ENCODE measurements at places on chromosomes 12 and 14. TPM values are rescaled to one million over a fixed set of nuclear protein-coding genes. Genes with fewer than 3 reads are reported as not detected.

EXOC3L4 gene
- total RNA-seq = 1.3 TPM

DNA sequence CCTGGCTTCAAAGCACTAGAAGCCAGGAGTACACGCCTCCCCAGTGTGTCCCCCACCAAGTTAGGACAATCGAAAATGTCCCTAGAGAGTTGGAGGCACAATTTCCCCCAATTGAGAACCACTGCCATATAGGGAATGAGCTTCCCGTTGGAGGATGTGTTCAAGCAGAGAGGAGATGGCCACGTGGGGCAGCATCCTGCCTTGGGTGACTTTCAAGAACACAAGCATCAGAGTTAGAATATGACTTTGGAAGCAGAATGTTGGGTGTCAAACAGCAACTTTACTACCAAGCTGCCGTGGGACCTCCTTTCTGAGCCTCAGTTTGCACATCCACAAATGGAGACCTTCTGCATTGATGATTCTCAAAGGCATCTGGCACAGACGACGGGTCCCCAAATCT, 56.5 kb downstream of the RFLNA start:
- DNase-seq = no peak

DNA sequence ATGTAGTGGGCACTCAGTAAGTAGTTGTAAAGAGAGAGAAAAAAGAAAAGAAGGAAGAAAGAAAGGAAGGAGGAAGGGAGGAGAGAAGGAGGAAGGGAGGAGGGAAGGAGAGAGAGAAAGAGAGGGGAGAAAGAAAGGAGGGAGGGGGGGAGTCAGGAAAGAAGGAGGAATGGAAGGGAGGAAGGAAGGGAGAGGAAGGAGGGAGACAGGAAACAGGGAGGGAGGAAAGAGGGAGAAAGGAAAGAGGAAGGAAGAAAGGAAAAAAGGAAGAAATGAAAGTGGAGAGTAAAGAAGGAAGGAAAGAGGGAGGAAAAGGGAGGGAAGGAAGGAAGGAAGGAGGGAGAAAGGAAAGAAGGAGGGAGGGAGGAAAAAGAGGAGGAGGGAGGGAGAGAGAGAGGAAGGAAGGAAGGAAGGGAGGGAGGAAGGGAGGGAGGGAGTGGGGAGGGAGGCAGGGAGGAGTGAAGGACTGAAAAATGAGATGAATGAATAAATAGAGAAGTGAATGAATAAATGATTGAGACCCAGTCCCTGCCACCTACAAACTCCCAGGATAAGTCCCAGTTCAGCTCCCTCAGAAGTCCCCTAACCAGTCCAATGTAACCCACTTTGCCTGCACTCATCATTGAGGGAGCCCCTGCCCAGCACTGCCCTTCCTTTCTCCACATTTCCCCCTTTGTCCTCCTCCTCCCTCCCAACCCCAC, 739.0 kb upstream of the TBX3 start:
- DNase-seq = no peak

DNA sequence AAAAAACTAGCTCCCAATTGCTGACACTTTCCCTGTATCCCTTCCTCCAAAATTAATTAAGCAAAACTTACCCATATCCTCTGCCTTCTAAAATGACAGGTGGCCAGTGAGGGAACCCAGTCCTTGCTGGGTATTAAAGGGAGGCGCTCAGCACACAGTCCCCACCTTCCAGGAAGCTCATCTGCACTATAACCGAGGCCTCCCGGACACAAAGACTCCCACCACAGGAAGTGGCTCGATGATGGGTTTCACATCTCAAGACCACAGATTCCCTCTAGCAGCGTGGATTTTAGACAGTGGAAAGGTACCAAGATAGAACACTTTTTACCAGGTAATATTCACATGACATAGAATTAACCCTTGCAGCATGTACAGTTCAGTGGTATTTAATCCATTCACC, 126.8 kb upstream of the NCOR2 start:
- no peak for DNase-seq

DNA sequence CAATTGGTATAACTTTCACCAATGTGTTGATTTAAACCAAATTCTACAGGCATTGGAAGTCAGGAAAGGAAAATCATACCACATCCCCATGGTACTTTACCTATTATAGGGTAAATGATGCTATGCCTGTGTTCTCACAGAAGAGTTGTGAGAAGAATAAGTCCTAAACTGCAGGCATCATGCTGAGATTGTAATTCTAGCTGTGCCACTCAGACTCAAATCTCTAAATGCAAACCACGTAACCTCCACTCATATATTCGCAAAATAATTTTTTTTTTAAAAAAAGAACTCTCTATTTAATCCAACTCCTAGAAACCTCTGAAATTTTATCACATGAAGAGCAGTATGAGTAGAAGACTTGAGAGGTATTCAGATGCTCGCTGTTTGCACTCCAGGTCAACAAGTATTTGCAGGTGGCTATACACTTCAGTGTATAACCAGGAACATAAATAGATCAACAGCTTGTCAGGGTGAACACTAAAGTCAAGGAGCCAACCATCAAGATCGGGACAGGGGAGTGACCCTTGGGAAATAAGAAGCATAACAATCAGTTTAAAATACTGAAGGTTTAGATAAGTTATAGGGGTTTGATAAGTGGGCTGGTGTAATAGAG, 110.1 kb downstream of the SLC25A21 start:
- DNase-seq = no peak
